Neural progenitor cell (in vitro differentiated cells): ENCODE measurements at places on chromosomes 11 and 22. TPM values are rescaled to one million over a fixed set of nuclear protein-coding genes. Genes with fewer than 3 reads are reported as not detected.

CNTF gene
- total RNA-seq, result 1.6 and 4.2 TPM in 2 replicates

GPR137 gene
- total RNA-seq, result 4.9 and 30.8 TPM in 2 replicates

SRRD gene
- total RNA-seq, result 28.0 and 36.0 TPM in 2 replicates

DNA sequence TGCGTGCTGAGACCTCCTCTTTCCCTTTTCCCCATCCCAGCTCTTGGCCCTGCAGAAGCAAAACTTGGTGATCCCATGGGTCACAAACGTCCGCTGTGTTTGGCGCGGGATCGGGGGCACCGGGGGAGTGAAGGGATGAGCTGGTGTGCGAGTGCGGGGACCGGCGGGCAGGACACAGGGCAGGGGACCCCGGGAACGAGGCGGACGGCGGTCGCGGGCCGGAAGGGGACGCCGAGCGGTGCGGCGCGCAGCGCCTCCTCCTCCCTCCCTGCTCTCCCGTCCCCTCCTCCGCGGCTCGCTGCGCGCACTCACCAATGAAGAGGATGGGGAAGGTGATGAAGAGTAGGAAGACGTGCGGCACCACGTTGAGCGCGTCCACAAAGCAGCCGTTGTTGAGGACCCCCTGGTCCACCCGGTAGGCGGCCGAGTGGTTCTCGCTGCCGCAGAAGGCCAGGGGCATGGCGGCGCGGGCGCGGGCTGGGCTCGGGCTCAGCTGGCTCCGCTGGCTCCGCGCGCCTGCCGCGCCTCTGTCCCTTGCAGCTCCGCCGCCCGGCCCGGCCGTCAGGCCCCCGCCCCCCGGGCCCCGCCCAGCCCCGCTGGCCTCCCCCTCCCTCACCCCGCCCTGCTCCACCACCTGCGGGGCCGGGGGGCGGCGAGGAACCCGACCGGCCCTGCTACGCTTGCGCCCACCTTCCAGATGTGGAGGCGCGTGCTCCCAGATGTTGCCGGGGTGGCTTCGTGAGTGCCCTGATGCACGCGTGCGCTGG is at the start of gene ABCC8:
Gene ABCC8, minus strand, starts transcription at position 529 of the 767 bp plus-strand sequence. Its CDS starts 69 bp downstream, at position 460.
- DNase-seq, result peak; percentile 77
